ENCODE measurements at places on chromosomes 3 and 15.

GRCh38 chr15:39434751-39435238, 146.1 kb upstream of the THBS1 start:
- no peak for DNase-seq

- no peak for DNase-seq
Observed at GRCh38 chr15:66212563-66212921, 41.0 kb downstream of the MEGF11 start.

- no peak for DNase-seq
Observed at GRCh38 chr3:36635731-36636130, 128.6 kb downstream of the DCLK3 start.

DNA sequence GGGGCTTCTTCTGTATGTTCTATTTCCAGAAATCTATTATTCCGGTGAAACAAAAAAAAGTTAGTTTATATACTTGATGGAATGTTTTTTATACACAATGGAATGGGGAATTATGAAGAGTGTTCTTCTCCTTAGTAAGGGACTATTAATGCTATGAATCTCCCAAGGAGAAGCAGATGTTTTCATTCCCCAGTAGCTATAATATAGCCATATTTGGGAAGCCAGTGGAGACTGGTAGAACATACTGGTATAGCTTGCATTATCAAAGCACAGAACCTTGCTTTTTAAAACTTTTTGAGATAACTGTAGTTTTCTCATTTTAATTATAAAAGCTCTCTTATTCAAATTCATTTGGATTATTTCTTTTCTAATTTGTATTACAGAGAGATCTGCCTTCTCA, 38.3 kb downstream of the ADGRG7 start:
- DNase-seq: no peak

DNA sequence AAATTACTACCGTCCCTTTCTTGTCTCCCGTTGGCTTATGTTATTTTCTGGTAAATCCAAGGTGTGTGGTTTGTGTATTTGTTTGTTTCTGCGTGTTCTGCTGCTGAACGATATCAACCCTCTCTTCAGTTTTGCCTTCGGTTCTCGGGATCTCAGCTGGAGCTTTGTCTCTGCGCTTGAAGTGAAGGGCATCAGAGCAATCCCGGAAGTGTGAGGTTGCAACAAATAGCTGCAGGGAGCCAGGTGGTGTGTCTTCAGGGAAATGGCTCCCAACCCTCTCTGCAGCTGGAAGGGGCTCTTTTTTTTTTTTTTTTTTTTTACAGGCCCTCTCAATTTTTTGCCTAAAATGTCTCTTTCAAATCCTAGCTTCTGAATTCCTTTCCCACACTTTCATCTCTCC, 116.4 kb upstream of the RGMA start:
- DNase-seq: no peak

- no peak for DNase-seq
Observed at GRCh38 chr3:49912881-49913281, 9.2 kb upstream of the MST1R start.

DNA sequence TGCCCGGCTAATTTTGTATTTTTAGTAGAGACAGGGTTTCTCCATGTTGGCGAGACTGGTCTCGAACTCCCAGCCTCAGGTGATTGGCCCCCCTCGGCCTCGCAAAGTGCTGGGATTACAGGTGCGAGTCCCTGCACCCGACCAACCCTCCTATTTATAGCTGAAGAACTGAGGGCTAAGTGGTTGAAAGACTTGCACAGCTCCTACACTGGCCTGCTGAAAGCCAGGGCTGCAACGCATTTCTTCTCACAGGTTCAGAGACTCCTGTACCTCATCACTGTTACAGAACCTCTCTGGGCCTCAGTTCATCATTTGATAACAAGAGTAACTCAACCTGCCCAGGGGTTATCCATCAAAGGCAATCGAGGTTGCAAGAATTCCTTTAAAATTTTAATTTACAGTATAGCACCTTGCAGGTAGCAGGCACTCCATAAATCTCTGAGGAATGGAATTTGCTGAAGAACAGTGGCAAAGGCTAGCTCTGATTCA, 626.5 kb upstream of the TBL1XR1 start:
- no peak for DNase-seq

GRCh38 chr15:40739854-40740253, 15.2 kb downstream of the RMDN3 start:
- no peak for DNase-seq

DNA sequence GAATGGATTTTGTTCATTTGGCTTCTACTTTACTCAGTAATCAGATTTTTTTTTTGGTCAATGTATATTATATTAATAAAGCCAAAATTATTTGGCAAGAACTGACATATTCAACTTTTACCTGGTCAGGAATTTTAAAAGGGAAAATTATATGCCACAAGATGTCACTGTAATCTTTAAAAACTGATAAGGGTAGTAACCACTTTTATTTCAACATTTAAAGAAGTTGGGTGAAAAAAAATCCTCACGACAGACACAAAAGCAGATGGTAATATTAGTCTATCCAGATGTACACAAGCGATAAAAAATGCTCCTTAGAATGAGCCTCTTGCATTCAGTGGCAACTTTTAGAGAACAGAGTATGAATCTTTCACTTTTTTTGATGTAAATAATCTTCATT, 101.9 kb downstream of the SERPINI1 start:
- DNase-seq: no peak

DNA sequence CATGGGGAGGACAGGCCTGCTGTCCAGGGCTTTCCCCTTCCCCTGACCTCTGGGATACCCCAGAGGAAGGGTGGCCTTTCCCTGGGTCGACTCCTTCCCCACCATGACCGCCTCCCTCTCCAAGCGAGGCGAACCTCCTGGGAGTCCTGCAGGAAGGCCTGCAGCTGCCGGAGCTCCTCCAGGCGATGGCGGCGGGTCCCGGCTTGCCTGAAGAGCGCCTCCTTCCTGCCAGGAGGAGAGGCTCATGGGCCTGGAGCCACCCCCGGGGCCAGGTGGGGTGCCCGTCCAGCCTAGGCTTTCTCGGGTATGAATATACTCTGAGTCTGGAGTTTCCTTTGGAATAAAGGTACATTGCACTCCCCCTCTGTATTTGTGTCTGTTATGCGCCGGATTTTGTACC, 20.1 kb downstream of the PLA2G4B start:
- no peak for DNase-seq

DNA sequence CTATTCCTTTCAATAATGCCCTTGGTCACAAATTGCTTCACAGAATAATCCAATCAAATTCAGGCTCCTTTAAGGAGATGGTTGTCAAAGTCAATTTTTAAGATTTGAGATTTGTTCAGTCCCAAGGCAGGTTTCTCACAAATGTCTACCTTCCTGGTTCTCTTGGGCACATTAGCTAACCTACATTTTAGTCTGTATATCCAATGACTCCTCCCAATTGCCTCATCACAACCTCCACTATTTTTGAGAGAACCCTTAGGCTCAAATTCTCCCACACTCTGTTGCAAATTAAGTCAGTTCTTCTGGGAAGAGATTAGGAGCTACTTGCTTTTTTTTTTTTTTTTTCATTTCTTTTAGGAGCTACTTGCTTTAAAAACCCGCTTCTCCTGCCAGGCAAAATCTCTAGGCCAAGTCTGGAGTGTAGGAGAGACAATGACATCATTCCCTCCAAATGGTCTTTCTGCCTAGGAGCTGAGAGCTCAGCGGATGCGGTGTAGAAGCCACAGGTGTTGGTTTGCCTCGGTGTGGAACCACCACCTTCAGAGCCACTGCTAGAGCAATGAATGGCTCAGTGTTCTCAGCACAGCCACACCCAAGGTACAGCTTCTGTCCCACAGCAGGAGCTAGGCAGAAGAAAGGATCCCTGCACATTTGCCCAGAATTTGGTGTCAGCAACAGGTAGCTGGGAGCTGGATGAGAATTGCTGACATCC, 10.0 kb upstream of the INO80 start:
- no peak for DNase-seq

DNA sequence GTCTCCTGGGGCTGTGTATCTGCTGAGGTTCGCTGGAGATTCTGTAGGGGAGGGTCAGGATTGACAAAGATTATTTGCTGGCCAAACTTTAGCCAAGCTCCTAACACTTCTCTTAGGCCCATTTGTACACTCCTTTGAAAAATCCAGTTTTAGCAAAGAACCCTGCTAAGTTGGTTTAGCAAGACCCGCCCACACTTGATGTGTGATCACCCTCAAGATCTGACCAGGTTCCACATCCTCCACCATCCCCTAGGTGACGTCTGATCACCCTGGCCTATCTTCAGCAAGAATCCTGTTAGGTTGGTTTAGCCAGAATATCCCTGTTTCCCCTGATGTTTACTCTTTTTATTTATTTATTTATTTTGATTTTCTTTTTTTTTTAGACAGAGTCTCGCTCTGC, 14.8 kb upstream of the SLC35G2 start:
- DNase-seq: no peak
